NCI-H524 (cell line): ENCODE measurements at places on chromosomes 2 and 18.

DNA sequence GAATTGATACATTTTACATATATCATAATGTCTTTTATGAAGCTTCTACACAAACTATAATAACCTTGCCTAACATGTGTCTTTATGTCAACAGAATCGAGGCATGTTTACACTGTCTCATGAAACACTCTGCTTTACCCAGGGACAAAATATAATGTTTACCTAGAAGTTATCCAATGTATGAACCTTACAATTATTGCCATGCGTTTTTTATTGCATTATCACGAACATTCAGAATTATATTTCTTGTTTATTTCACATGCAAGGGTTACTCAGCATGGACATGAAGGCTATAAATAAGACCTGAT, 19.8 kb downstream of the LONRF2 start:
- no peak for DNase-seq

DNA sequence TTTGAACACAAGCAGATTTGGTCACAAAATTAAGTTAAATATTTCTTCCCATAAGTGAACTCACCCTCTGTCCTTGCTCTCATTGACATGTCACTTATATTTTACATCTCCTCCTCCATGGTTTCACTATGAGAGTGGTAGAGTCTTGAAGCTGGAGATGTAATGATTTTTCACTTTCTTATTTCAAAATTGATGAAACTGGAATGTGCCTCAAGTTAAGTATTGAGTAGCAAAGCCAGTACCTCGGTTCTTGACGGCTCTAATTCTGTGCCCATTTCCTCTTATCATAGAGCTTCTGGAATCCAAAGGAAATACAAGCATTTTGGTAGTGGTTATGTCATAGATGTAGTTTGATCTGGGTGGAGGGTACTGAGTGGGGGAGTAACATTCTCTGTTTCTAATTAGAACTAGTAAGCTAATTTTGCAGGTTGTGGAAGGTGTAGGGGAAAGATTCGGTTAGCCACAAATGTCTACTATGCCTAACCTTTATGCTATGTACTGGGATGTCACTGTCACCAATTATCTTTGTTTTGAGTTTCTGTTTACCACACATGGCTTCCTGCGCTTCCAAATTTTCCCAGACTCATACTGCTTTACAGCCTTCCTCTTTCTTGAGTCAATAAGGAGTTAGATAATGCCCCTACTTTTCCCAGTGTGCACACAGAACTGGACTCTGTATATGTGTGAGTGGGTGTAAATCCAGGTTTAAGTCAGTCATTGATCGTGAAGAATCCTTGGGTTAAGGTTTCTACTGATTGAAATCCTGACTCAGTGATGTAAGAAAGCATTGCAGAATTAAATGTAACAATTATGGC, 96.8 kb downstream of the DIS3L2 start:
- no peak for DNase-seq

DNA sequence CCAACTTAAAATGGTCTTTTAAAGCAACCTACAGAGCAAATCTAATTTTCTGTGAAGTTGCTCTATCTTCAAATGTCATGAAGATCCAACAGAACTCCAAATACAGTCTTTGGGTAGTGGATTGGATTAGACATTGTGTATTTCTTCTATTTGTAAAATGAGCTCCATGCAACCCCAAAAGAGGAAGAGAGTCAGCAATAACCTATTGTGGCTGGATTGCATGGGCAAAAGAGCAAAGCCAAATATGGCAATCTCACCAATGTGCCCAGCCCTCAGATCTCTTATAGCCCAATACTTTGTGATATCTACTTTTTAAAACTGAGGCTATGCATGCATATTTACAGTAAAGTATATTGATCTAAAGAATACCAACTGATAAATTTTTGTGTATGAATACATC, 146.3 kb downstream of the TXNL1 start:
- no peak for DNase-seq

- peak; percentile 78 for DNase-seq
Measured at GRCh38 chr18:37565977-37566478, 430 bp upstream of the CELF4 start.

GRCh38 chr18:58649966-58650816, 21.1 kb upstream of the MALT1 start:
- no peak for DNase-seq

- DNase-seq: no peak
Measured at GRCh38 chr2:216318521-216318874, 53.8 kb downstream of the MARCHF4 start.

GRCh38 chr2:173934895-173935294, 30.3 kb downstream of the SP3 start:
- DNase-seq: no peak

GRCh38 chr2:19003554-19003953, 354.9 kb downstream of the OSR1 start:
- DNase-seq: no peak

DNA sequence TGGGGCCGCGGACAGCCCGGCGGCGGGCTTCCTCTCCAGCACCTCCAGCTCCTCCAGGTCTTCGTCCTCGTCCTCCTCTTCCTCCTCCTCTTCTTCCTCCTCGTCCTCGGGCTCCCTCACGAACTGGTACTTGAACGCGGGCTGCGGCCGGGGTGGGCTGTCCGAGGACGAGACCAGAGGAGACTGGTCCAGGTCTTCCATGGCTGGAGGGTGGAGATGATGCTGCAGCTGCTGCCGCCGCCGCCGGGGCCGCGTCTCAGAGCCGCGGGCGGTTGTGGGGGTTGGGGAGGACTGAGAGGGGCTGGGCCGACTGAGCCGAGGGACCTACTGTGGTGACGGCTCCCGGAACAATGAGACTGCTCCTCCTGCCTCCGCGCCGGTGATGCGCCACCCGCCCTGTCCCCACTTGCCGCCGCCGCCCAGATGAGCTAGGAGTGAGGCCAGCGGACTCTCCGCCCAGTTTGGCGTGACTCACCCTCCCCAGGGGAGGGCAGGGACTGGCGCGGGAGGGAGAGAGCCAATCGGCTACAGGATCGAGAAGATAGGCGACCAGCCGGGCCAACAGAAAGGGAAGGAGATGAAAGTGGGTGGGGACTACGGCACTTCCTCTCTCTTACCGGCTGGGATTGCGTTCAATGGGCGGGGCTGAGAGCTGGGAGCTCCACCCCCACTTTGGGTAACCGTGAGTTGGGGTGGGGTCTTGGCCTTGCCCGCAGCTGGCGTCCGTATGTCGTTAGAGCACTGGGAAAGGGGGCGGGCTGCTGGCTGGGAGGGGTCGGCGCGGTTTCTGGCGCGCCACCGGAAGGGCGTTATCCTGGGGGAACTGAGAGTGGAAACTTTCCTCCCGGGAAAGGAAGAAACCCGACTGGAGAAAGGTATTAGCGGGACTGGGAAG, at the start of gene RTN4:
RTN4 (minus strand) TSS at position 352 of the 895 bp plus-strand sequence; CDS start at position 201, 151 bp downstream.
- DNase-seq: peak; percentile 100

DNA sequence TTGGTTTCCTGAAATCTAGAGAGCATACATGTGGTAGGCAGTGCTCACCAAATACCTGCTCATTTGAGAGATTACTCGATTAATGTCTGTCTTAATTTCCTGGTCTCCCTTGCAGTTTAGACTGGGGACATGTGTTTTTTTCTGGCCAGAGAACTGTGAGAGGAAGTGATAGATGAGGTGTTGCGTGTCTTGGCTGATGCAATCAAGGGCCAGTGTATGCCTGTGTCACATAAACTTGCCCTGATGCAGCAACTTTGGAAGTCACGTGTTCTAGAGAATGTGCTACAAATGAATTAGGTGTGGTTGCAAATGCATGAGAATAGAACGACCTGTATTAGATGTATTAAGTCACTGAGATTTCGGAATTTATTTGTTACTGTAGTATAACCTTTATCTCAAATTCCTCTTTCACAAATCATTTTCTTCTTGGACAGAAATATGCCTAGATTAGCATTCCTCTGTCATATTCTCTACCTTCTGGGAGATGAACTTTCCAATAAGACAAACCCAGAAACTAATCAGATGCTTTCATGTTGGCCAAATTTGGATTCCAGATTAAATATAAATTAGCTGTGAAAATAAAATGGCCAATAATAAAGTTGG, 9.9 kb upstream of the IL1A start:
- no peak for DNase-seq

DNA sequence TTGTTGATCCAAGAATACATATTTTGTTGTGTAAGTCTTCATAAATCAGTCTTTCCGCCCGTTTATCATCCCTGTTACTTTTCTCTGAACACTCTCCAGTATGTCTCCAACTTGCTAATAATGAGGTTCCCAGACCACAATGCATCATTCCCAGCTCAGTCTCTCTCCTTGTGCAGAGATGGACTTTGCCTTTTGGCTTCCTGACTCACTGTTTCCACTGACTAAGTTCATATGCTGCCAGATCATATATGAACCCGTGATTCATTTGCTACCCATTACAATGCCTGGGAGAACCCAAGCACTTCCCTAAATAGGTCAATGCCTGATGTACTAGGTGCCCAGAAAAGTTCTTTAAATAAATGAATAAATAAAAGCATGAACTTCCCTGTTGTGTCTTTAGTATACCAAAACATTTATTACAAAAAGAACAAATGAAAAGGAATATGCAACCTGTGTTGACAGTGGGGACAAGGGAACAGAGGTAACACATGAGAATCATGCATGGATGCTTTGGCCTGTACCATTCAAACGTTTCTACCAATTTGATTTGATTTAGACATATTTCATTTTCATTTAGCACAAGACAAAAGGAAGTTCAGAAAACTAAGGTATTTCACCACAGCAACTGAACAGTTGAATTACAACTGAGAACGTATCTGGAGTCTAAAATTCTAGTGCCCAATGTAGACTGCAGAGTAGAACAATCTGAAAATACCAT, 215.4 kb upstream of the HNRNPA3 start:
- DNase-seq: no peak

DNA sequence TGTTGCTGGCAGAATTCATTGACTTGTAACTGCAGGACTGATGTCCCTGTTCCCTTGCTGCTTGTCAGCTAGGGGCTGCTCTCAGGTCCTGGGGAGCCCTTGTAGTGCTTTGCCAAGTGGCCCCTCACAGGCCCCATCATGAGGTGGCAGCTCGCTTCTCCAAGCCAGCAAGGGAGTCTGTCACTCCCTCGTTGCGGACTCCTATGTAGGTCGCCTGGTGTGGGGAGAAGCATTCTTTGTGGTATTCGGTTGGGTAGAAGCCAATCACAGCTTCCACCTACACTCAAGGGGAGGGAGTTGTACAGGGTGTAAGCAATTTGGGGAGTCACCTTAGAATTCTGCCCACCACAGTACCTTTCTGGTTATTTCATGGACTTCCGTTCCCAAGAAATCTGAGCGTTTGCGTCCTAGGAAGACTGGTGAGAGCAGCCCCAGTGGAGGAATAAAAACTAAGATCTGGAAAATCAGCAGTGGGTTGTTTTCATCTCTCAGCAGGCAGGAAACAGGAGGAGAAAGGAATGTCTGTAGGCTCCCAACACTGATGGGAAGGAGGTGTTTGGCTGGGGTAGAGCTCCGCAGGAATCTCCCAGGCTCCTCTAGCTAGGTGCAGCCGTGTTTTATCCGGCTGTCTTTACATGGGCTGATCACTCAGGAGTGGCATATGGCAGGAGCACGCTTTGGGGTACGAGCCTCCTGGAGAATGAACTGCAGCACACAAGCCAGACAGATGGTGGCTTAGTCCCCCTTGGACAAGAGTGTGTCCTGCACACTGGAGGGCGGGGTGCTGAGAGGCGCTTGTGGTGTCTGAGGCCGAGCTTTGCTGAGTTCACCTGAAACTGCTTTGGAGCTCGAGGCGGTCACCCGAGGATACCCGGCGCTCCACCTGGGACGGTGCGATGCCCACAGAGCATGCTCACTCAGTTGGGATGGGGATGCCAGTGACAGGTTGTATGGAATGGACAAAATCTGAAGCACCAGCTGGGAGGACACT, 58.3 kb downstream of the LDLRAD4 start:
- DNase-seq: peak; percentile 94

DNA sequence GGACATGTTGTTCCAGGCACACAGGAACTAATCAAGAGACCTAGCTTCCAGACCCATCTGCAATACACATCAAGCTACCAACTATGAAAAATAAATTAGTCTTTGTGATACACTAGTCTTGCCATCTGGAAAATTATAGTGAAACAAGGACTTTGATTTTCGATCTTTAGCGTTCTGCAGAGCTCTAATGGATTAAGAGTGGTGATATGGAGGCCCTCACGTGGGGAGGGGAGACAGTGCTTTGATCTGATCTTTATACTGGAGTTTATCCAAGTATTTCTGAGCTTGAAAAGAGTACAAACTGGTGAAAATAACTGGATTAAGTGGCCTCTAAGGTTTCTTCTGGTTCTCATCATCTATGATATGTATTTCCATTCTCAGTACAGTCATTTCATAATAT, 273.4 kb upstream of the CDH7 start:
- no peak for DNase-seq

GRCh38 chr2:24163186-24163585, 11.7 kb upstream of the FAM228A start:
- no peak for DNase-seq

GRCh38 chr2:122851972-122852531, 1096.6 kb downstream of the TSN start:
- DNase-seq: no peak

- no peak for DNase-seq
Measured at GRCh38 chr18:3692691-3693090, 242.7 kb downstream of the TGIF1 start.

DNA sequence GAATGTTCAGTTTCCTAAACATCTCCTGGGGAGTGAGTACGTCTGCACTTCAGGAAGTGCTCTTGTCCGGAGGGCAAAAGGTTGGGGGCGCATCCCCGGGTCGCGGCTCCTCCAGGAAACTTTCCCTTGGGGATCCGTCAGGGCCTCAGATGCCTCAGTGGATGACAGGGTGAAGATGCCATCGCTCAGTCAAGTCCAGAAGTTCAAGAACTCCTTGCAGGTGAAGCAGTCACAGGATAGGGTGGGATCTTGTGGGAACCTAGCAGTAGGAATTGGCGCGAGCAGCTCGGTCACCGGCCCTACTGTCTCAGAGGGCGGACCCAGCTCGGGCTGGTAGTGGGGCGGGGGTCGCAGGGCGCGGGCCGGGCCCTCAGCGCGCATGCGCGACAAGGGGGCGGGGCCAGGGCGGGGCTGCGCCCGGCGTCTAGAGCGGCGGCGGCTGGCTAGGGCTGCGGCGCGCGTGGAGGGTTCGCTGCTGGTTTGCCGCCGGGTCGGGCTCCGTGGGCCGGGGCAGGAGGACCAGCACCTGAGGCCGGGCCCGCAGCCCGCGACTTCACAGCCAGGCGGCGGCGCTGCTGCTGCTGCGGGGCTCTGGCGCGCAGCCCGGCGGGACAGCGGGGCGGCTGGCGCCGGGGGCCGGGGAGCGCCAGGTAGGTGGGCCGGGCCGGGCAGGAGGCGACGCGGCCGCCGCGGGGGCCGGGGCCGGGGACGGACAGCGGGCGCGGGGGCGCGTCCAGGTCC, at the start of gene INPP4A:
INPP4A (plus strand) TSS at position 423 of the 741 bp plus-strand sequence. CDS start 75,191 bp downstream, outside the sequence.
- peak; percentile 48 for DNase-seq

GRCh38 chr2:37489041-37489456, 144.6 kb downstream of the QPCT start:
- DNase-seq: no peak

- DNase-seq: no peak
Measured at GRCh38 chr2:237672731-237673129, 45.3 kb downstream of the LRRFIP1 start.

GRCh38 chr18:58148954-58149471, 105.0 kb downstream of the NEDD4L start:
- no peak for DNase-seq

DNA sequence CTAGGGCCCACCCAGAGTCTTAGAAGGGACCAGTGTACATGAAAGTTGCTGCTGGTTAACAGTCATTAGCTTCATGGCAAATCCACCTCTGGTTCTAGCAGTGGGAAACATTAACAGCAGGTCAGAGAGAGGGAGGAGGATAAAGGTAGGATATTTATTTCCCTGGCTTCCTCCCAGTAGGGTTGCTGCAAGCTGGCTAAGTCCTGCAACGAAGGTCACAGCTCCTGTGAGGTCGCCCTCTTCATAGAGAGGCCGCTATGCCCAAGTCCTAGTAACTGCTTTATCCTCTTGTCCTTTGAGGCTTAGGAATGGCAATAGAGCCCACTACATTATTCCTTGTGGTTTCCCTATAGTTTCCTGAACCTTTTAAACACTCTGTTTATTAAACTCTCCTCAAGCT, 84.0 kb upstream of the ACSL3 start:
- no peak for DNase-seq
